ENCODE measurements at places on chromosomes 6 and 20.

DNA sequence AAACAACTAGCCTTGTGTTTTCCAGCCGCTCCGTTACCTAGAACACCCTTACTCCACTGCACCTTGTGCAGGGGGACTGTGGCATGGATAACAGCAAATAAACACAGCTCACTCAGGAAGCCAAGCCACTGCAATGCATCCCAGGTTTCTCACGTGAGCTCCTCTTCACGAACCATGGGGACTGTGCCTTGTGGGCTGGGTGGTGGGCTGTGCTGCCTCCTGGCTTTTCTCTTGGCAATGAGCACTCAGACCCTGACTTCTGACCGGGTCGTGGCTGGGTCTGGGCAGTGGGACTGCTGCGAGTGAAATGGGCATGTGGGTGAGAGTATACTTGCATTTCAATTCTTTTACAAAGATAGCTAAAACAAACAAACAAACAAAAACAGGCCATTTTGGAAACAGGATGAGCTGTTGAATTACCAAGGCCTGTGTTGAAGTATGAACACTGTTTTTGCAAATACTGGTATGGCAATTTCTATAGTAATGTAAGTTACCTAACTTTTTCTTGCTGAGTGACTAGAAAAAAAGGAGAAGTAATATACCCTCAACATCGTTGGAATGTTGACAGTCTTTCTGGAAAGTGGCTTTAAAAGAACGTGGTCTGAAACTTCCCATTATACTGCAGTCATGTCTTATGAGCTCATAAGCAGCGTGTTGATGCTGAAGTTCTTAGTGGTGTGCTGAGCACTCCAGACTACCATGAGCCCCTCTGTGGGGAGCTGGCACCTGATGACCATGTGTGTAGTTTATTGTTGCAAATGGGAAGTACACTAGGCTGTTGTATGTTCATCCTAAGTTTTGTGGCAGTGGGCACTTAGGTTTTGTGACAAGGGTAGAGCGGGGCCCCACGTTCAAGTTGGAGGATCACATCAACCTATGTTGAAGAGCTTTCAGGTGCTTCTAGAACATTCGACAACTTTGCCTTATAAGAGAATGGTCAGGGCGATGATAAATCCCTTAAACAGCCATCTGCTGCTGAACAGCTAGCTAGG lies 120.4 kb downstream of the ARMC2 start:
- no peak for DNase-seq

DNA sequence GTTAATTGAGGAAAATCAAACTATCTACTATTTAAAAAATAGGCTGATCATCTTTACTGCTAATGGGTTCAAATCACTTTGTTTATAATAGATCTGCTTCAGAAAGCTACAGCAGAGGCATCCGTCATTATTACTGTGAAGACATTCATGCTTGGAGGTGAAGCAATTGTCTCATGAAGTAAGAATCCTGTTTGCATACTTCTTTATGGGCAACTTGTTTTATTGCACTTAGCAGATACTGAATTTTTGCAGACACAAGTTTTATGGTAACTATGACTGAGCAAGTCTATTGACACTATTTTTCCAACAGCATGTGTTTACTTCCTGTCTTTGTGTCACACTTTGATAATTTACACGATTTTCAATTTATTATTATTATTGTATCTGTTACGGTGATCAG lies 573.9 kb downstream of the RFPL4B start:
- no peak for DNase-seq

DNA sequence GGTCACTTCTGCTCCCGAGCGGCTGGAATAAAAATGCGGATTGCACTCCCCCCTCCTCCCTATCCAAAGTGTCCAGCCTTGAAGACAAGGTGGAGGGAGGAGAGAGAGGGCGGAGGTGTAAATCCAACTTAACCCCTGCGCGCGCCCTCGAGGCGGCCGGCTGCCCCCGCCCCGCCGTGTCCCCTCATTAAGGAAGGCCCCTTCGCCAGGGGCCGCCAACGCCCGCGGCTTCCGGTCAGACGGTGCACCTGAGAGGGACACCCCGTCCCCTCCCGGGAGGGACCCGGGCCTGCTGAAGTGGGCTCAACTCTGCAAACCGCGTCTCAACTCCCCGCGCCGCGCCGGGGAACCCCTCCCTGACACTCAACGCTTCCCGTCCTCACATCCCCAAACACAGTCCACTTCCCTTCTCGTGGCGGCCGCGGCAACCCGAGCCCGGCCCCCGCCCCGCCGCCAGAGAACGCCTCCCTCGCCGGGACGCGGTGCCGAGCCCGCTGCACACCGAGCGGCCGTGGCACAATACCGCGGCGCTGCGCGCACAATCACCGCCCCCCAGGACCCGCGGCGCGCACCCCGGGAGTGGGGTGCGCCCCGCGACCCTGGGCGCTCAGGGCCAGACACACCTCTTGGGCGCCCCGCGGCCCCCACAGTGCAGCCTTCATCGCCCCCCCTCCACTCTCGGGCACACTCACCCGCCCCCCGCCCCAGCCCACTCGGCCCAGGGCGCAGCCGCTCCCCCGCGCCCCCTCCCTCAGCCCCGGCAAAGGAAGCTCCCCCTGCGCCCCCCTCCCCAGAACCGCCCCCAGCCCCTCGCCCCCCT lies 102.5 kb downstream of the NOL4L start:
- peak; percentile 17 for DNase-seq

GRCh38 chr6:71012866-71013469 lies 56.1 kb upstream of the B3GAT2 start:
- no peak for DNase-seq
